ENCODE measurements at places on chromosomes 2 and 18.

DNA sequence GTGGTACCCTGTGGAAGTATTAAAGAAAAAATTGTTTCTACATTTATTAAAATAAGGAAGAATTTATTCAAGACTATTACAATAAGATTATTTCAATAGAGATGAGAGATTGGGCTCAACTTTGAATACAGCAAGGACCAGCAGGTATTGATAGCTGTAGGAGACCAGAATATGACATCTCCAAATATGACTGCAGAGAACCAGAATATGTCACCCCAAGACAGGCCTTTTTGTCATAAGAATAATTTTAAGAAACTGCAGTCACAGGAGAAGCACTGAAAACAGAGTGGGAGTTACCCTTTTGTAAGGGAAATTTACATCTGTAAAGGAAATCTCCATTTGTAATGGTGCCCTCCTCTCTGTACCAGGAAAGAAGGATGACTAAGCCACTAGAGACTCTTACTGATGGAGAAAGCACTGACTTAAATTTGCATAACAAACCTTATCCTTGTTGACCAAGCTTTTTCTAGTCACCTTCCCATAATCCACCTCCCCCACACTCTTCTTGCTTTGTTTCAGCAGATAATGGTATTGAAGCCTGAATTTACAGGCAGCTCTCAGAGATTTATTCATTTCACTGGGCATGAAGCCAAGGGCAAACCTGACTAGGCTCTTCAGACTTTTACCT, 145.1 kb upstream of the RMP24 start:
- DNase-seq, result no peak

- DNase-seq, result peak; percentile 95
Measured at GRCh38 chr2:180364719-180365118, 357.6 kb upstream of the CWC22 start.

GRCh38 chr2:136246086-136246669, 128.2 kb upstream of the CXCR4 start:
- no peak for DNase-seq

GRCh38 chr2:168457190-168457895, 1.3 kb downstream of the CERS6 start:
- DNase-seq, result no peak

GRCh38 chr2:23745726-23746105, 181.2 kb downstream of the ATAD2B start:
- DNase-seq, result peak; percentile 97

GRCh38 chr2:128420776-128421175, 102.1 kb upstream of the HS6ST1 start:
- DNase-seq, result no peak

DNA sequence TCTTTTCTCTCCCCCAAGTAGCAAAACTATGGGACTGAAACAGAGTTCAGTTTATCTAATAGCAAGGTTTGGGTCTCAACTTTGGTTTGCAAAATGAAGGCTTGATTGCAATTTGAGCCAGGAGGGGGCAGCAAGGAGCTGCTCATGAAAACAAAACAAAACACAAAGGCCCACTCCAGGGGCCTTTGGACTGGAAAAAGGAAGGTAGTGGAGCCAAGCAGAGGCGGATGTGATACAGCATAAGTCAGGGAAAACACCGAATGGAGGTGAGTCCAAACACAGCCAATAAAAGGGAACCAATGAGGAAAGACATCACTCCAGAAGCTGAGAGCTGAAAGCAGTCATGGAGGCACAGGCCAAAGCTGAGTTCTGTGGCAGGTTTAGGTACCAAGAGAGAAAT, 799.7 kb upstream of the ACVR2A start:
- DNase-seq, result peak; percentile 11

DNA sequence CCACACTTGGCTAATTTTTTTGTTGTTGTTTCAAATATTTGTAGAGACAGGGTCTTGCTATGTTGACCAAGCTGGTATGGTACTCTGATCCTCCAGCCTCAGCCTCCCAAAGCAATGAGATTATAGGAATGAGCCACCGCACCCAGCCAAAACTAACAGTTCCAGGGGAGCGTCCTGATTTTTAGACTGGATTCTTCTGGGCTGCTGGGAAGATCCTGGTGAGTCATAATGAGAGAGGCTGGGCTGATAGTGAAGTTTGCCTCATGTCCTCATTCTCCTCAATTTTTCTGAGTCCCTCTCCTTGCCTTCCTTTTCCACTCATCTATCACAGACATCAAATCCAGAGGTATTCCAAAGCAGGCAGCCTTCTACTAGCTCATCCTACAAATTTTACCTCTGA, 81.3 kb downstream of the VSNL1 start:
- no peak for DNase-seq

DNA sequence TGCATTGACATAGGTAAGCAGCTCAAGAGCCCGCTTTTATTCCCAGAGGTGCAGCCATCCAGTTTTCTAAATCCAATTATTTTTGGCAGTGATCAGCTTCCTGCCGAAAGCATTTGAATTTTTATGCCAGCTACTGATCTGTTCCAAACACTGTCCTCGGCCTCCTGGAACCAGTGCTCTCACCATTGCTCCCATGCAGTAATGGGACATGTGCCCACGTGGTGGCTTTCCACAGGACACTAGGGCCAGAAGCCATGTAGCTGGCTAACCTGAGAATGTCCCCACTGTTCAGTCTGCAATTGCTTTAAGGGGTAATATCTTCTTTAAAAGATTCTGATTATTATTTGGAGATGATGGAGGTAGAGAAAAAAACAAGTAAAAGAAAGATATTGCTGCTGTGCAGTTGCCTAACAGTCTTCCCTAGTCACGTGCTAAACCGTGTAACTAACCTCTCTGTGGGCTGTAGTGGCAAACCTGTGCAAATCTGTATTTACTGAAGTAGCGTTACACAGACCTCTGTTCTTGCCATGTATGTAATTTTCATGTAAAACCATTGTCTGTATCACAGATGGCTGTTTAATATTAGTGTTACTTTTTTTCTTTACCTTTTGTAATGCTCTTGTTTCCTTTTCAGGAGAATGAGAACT, 13.0 kb downstream of the GRHL1 start:
- DNase-seq, result no peak

All from LNCaP clone FGC (cell line).